ENCODE measurements at places on chromosomes 12 and 14. TPM values are rescaled to one million over a fixed set of nuclear protein-coding genes. Genes with fewer than 3 reads are reported as not detected.

- no peak overlapping the region for H3K27ac ChIP-seq
- H3K4me1 ChIP-seq: no peaks in the 10 kb centered on the region
- DNase-seq: no peak
- H3K27me3 ChIP-seq: peaks cover 8% of the 10 kb centered on the region
- no peaks in the 10 kb centered on the region for H3K36me3 ChIP-seq
Observed at GRCh38 chr14:67468378-67468730, 20.2 kb downstream of the TMEM229B start.

DNA sequence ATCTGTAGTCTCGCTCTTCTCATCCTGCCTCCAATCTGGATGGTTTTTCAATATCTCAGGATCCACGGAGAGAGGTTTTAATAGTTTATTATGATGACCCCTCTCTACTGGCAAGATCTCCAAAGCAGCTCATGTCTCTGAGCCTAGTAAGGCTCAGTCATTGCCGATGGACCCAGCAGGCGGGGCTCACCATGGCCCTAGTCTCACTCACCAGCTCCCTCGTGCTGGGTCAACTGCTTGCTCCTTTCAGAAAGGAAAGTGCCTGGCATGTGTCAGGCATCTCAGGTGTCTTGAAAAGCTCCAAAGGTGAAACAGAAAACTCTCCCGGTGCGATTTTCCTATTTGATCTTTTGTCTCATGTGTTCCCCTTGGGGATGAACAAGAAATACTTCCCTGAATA is 179.0 kb downstream of the CALM1 start:
- no peak overlapping the region for H3K27ac ChIP-seq
- peak overlapping the region; percentile 58 for H3K4me3 ChIP-seq
- H3K4me1 ChIP-seq: peaks cover 31% of the 10 kb centered on the region
- DNase-seq: no peak

Gene EIF2B1
- total RNA-seq: 45.8 TPM

- no peak overlapping the region for H3K27ac ChIP-seq
- DNase-seq: no peak
- no peaks in the 10 kb centered on the region for H3K4me1 ChIP-seq
- no peak overlapping the region for H3K4me3 ChIP-seq
- H3K27me3 ChIP-seq: no peaks in the 10 kb centered on the region
Observed at GRCh38 chr14:28323951-28324741, 442.4 kb upstream of the FOXG1 start.

DNA sequence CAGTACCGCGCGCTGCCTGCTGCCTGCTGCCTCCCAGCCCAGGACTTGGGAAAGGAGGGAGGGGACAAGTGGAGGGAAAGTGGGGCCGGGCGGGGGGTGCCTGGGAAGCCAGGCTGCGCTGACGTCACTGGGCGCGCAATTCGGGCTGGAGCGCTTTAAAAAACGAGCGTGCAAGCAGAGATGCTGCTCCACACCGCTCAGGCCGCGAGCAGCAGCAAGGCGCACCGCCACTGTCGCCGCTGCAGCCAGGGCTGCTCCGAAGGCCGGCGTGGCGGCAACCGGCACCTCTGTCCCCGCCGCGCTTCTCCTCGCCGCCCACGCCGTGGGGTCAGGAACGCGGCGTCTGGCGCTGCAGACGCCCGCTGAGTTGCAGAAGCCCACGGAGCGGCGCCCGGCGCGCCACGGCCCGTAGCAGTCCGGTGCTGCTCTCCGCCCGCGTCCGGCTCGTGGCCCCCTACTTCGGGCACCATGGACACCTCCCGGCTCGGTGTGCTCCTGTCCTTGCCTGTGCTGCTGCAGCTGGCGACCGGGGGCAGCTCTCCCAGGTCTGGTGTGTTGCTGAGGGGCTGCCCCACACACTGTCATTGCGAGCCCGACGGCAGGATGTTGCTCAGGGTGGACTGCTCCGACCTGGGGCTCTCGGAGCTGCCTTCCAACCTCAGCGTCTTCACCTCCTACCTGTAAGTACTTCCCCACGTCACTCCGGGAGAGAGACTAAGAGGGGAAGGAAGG is at the start of gene LGR5:
Gene LGR5 (plus strand): TSS at position 186 of the 732 bp plus-strand sequence. CDS start 283 bp downstream, at position 469.
- peaks cover 23% of the 10 kb centered on the region for H3K36me3 ChIP-seq
- peaks cover 9% of the 10 kb centered on the region for H3K4me1 ChIP-seq
- DNase-seq: peak; percentile 78
- H3K27me3 ChIP-seq: peaks cover 9% of the 10 kb centered on the region
- H3K4me3 ChIP-seq: peak within 1 kb of the TSS; percentile 94
- H3K27ac ChIP-seq: peak within 1 kb of the TSS; percentile 11

DNA sequence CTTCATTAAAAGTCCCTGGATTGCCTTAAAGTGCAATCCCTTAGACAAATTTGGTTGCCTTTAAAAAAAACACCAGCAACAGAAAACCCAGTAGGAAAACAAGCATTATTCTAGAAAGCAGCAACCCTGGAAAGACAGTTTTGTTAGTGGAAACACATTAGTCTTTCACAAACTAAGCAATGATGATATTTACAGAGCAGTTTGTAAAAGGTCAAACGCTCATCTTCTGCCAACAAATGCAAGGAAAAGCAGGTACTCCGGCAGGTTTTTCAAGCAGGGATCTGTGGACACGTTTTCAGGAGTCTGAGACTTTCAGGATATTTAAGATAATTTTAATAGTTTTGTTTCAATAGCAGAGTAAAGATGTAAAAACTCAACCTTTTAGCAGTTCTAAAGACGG is 202.2 kb downstream of the EXOC5 start:
- no peak overlapping the region for H3K27ac ChIP-seq
- H3K4me1 ChIP-seq: peaks cover 14% of the 10 kb centered on the region
- peaks cover 5% of the 10 kb centered on the region for H3K27me3 ChIP-seq

- peaks cover 40% of the 10 kb centered on the region for H3K4me1 ChIP-seq
- peaks cover 20% of the 10 kb centered on the region for H3K27me3 ChIP-seq
- peak; percentile 51 for DNase-seq
Observed at GRCh38 chr12:14261096-14261495, 104.4 kb upstream of the ATF7IP start.

Gene SOAT2
- not detected for total RNA-seq

Gene BLOC1S1
- 71.2 TPM for total RNA-seq

DNA sequence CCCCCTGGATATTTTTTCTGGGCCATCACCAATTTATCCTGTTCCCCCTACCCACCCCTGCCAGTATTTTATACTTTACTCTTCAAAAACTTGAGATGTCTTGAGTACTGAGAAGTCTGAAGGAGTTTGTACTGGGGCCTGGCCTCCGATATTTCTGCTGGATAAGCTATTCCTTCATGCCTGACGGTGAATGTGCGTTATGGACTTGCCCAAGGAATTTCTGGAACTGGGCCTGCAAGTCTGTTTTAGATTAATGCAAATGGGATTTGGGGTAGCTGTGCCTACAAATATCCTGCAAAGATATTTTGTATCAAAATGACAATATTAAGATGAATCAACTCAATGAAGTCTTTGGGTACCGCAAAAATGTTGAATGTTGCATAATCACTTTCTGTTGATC is at the start of gene PTCSC3:
Gene PTCSC3 (minus strand): TSS at position 199 of the 400 bp plus-strand sequence.
- H3K4me1 ChIP-seq: no peaks in the 10 kb centered on the region
- no peaks in the 10 kb centered on the region for H3K36me3 ChIP-seq
- no peak within 1 kb of the TSS for H3K4me3 ChIP-seq
- no peaks in the 10 kb centered on the region for H3K27me3 ChIP-seq

Gene ARID4A
- 22.4 TPM for total RNA-seq

DNA sequence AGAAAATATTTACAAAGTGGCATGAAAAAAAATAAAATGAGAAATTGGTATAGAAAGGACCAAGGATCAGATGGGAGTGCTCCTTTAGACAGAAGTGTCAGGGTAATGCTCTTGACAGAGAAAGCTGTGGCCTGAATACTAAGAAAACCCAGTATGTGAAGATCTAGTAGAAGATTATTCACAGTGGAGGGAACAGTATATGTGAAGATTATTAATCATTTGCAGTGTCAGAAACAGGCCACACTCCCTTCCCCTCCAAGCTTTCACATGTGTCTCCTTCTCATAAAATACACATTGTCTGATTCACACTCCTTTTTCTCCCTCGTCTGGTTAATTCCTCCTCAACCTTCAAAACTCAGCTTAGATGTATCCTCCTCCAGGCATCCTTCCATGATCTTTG is 41.3 kb downstream of the CAPS2 start:
- peaks cover 4% of the 10 kb centered on the region for H3K4me1 ChIP-seq
- DNase-seq: no peak
- H3K36me3 ChIP-seq: no peaks in the 10 kb centered on the region
- no peak overlapping the region for H3K4me3 ChIP-seq
- H3K27ac ChIP-seq: no peak overlapping the region

DNA sequence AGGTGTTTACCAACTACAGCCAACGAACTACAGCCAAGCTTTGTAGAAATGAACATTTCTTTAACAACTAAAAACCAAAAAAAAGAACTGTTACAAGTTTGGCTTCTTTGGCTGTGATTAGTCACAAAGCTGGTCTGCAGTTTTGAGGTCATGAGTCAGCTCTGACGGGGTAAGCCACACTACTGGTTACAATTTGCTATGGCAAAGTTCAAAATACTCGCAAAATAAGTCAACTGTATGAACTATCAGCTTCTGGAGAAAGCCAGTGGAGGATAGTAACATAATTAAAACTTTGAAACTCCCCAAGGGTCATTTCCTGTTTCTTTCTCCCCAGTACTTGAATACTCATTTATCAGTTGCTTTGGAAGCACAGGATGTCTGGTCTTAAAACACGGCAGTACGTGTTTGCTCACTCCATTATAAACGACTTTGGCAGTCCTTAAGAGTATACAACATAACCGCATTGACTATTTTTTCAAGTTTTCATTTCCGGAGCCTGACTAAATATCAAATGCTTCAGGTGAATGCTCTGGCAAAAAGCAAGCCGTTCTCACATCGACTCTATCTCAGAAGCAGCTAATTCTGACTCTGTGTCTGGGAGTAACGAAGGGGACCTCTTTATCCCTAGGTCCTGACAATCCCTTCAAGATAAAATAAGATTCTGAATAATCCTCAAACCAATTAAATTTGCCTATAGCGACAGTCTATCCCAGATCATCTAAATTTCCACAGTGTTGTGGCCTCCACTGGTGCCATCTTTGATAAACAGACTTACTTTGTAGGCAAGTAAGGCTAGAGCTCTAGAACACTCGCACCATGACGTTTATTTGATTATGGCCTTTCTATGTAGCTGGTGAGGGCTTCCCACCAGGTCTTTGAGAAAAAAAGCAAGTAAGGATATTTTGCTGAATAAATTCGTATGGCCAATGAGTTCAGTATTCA is 10.6 kb downstream of the PHLDA1 start:
- no peak overlapping the region for H3K27ac ChIP-seq
- peaks cover 3% of the 10 kb centered on the region for H3K27me3 ChIP-seq
- H3K4me3 ChIP-seq: no peak overlapping the region
- DNase-seq: no peak

DNA sequence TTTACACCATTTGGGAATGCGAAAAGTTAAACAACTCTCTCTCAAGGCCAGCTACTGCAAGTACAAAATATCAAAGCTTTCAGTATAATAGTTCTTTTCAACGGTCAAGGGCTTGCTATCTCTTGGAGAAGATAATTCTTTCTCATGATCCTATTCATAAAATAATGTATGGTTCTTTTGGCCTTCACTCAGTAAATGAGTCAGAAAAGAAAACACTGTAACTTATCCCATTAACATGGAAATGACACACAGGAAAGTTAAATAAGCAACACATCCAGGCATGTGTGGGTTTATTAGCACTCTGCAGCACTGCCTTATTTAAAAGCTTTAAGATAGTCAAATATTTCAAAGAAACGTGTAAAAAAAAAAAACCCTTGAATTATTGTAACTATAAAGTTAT is 36.9 kb downstream of the ZFC3H1 start:
- no peaks in the 10 kb centered on the region for H3K27me3 ChIP-seq
- no peak overlapping the region for H3K4me3 ChIP-seq
- H3K4me1 ChIP-seq: no peaks in the 10 kb centered on the region
- H3K36me3 ChIP-seq: no peaks in the 10 kb centered on the region
- H3K27ac ChIP-seq: no peak overlapping the region

Gene RNASE1
- not detected for total RNA-seq

DNA sequence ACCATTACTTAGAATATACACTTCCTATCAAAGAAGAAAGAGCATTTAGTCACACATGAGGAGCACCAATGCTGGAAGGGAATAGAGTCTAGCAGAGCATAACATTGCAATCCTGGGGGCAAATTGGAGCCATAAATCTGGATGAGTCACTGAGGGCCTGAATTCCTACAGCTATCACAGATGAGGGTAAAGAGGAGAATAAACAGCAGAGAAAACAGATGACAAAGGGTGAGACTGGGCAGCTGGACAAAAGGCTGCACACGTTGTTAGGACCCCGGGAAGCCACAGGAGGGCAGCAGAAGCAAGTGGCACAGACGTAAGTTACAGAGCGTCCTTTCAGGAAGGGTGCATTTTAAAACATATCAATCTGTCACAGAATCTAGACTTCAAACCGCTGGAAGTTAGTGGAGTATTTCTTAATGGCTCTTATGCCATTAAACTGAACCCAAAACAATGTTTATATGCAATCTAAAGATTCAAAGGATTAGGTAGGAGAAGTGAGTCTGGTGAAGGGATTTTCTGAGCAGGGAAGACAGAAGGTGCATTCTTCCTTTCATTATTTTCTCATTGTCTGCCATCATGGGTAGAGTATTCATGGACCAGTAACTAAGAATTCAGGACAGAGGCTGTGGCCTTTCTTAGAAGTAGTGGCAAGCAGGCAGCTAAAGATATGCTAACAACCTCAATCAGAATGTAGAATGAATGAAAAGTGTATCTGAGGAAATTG is 159.8 kb upstream of the DAAM1 start:
- H3K27ac ChIP-seq: peak overlapping the region; percentile 86
- H3K4me1 ChIP-seq: peaks cover 7% of the 10 kb centered on the region
- H3K36me3 ChIP-seq: no peaks in the 10 kb centered on the region
- H3K4me3 ChIP-seq: no peak overlapping the region

Gene KRT8
- 14.0 TPM for total RNA-seq

GRCh38 chr14:99655521-99655920 is 10.6 kb downstream of the HHIPL1 start:
- H3K27ac ChIP-seq: no peak overlapping the region
- no peaks in the 10 kb centered on the region for H3K4me1 ChIP-seq
- H3K36me3 ChIP-seq: no peaks in the 10 kb centered on the region
- H3K27me3 ChIP-seq: peaks cover 10% of the 10 kb centered on the region
- no peak overlapping the region for H3K4me3 ChIP-seq
- DNase-seq: no peak

Gene CDKN1B
- 36.0 TPM for total RNA-seq

- H3K27me3 ChIP-seq: peaks cover 11% of the 10 kb centered on the region
- peaks cover 19% of the 10 kb centered on the region for H3K36me3 ChIP-seq
- H3K4me3 ChIP-seq: no peak overlapping the region
- no peak for DNase-seq
Observed at GRCh38 chr14:104473244-104473565, 106.4 kb upstream of the C14orf180 start.

DNA sequence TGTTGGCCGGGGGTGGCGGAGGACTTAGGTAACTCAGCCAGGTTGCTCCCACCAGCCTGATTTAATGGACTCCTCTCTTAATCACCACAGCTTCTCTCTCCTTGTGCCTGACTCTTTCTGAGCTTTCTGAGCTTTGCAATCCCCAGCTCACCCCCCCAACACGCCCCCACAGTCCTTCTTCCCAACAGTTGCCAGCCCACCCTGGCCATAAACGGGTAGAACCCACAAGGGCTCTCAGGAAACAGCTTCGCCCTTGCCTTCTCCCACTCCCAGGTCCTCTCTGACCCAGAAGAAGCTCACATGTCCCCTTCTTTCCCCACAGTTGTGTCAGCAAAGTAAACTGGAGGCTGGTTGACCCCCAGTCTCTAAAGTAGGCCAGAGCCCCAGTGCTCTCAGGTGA is 32.9 kb downstream of the ZFP36L1 start:
- H3K4me3 ChIP-seq: no peak overlapping the region
- DNase-seq: no peak
- peaks cover 3% of the 10 kb centered on the region for H3K27me3 ChIP-seq
- H3K36me3 ChIP-seq: no peaks in the 10 kb centered on the region
